IPS DF 6.9 (cell line): ENCODE measurements at places on chromosomes 12 and 14.

DNA sequence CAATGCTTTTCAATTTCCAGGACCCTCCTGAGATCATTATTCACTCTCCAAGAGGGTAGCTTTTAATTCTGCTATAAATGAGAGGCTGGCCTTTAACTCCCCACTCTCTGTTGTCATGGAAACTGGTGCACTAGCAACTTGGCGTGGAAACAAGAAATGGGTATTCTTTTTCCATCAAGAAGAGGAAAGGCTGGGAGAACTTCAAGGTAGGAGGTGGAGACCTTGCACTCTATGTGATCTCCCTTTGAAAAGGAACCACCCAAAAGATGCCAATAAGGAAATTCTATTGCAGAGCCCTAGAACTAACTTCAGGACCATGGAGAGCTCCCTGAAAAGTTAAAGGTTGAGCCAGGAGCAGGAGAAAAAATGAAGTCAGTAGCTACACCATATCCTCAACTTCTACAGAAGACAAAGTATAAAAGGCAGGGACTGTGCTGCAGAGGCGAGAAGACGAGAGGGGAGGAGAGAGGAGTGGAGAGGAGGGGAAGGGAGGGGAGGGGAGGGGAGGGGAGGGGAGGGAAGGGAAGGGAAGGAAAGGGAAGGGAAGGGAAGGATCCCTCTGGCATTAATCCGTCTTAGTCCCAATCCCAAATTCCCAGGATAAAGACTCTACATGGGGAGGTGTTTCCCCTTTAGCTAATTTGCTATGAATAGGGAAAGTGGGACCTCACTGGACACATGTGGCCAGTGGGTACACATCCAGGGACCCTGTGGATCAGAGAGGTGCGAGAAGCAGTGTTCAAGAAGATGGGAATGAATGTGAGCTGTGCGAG, 46.7 kb upstream of the FICD start:
- no peak for DNase-seq

- DNase-seq, result peak; percentile 71
Observed at GRCh38 chr12:122860040-122860853, 25.0 kb downstream of the HIP1R start.

GRCh38 chr14:103326078-103326477, 8.0 kb upstream of the EIF5 start:
- DNase-seq, result no peak

- DNase-seq, result no peak
Observed at GRCh38 chr12:70581208-70581607, 56.0 kb downstream of the PTPRB start.

GRCh38 chr12:83471341-83471740, 784.6 kb downstream of the TMTC2 start:
- DNase-seq, result no peak

DNA sequence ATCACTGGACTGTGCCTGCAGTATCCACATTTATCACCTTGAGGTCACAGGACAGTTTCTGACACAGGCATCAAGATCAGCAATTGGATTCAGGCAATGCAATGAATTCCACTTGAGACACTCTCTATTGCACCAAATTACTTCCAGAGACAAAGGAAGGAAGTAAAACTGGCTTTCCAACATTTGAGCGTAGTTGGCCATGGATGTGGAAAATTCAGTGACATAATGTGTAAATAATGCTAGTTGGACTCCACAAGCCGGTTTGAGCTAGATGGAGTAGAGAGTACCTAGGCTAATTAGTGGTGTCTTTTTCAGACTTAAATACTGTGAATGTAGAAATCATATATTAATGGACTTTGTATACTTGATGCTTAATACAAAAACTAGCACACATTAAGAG, 168.3 kb upstream of the SYT1 start:
- DNase-seq, result no peak

DNA sequence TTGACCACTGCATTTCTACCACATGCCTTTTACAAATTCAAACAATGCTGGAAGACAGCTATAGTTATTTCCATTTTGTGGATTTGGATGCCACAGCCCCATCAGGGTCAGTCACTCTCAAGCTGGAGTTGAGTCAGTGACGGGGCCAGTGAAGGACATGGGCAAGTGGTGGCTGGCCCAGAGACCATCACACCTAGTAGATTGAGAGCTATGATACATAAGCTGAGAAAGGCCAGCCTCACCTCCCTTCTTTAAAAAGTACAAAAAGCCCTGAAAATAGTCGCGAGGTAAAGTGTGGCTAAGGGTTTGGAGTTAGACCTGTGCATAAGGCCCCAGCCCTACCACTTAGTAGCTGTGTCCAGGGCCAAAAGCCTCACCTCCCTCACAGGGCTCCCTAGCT, 4.1 kb downstream of the KCTD10 start:
- DNase-seq, result no peak

- DNase-seq, result no peak
Observed at GRCh38 chr14:101849125-101849524, 87.6 kb downstream of the PPP2R5C start.

- no peak for DNase-seq
Observed at GRCh38 chr14:88204221-88204620, 118.8 kb downstream of the KCNK10 start.

- no peak for DNase-seq
Observed at GRCh38 chr12:46547421-46548354, 175.1 kb upstream of the SLC38A2 start.

DNA sequence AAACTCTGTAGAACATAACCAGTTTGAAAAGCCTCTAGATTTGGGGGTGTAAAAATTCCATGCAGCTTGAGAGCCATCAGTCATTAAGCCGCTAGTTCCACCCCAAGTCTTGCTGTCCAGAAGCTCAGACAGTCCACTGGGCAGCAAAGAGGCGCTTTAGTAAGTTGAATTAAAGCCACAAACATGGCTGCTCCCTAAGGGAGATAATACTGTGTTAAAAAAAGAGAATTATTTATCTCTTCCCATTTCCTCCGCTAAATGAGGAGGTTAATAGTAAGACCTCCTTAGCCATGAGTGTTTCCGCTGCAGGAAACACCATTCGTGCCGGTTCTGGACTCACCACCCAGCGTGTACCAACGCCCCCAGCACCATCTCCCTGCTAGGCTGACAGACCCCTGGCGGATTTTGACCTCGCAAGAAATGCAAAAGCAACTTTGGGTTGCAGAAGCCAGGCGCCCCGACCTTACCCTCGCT, 536 bp downstream of the TM7SF3 start:
- no peak for DNase-seq

GRCh38 chr12:49331380-49332222, 5.4 kb downstream of the C1QL4 start:
- no peak for DNase-seq

GRCh38 chr12:5027046-5027821, 16.4 kb upstream of the KCNA5 start:
- DNase-seq, result no peak
